ENCODE measurements at places on chromosomes 3 and 15. TPM values are rescaled to one million over a fixed set of nuclear protein-coding genes. Genes with fewer than 3 reads are reported as not detected.

The PIERCE2 gene
- total RNA-seq: 2.4 TPM

The CDCP1 gene
- total RNA-seq: 7.7 TPM

The SCG5 gene
- total RNA-seq: 11.1 TPM

The MFAP1 gene
- 28.4 TPM for total RNA-seq

The LMAN1L gene
- 0.25 TPM for total RNA-seq

The SLC33A1 gene
- 30.8 TPM for total RNA-seq

The SLC2A2 gene
- total RNA-seq: not detected

The EXD1 gene
- total RNA-seq: not detected

The A4GNT gene
- not detected for total RNA-seq

The LRRC2 gene
- 0.13 TPM for total RNA-seq

The LSG1 gene
- 34.1 TPM for total RNA-seq

The AMT gene
- total RNA-seq: 1.5 TPM

The OR5K2 gene
- total RNA-seq: not detected

The CELSR3 gene
- 0.66 TPM for total RNA-seq

The MAP6D1 gene
- 0.66 TPM for total RNA-seq

The LMOD3 gene
- total RNA-seq: not detected

The SCN11A gene
- total RNA-seq: 0.13 TPM

The SAMMSON gene
- not detected for total RNA-seq

The HGD gene
- total RNA-seq: 0.19 TPM

The CXCR6 gene
- not detected for total RNA-seq

The UROC1 gene
- total RNA-seq: not detected

The UTS2B gene
- 0.66 TPM for total RNA-seq

The SSUH2 gene
- total RNA-seq: not detected

The CLDN1 gene
- not detected for total RNA-seq

The C2CD4A gene
- 0.06 TPM for total RNA-seq

The NR2F2 gene
- total RNA-seq: 12.7 TPM

The ZNF774 gene
- total RNA-seq: 2.8 TPM

The MKRN3 gene
- not detected for total RNA-seq

The PP2D1 gene
- total RNA-seq: not detected

The RAB8B gene
- 47.4 TPM for total RNA-seq

The TTLL13 gene
- under 0.01 TPM for total RNA-seq

The GPR27 gene
- 0.13 TPM for total RNA-seq

The XCR1 gene
- not detected for total RNA-seq

The TMEM266 gene
- 0.06 TPM for total RNA-seq

The ATP6V1A gene
- 127 TPM for total RNA-seq

The BFSP2 gene
- not detected for total RNA-seq

The FES gene
- total RNA-seq: 24.4 TPM

The SLC22A14 gene
- 0.12 TPM for total RNA-seq

The WNT5A gene
- 39.0 TPM for total RNA-seq

The SLC41A3 gene
- total RNA-seq: 54.2 TPM

The ZNF80 gene
- not detected for total RNA-seq

The LIPH gene
- 0.87 TPM for total RNA-seq

The CCR9 gene
- total RNA-seq: not detected

The SI gene
- not detected for total RNA-seq

The GMPPB gene
- 37.3 TPM for total RNA-seq

The KLHL40 gene
- not detected for total RNA-seq

Measured in aortic smooth muscle cell (primary cell).